ENCODE measurements at places on chromosomes 2 and 18. TPM values are rescaled to one million over a fixed set of nuclear protein-coding genes. Genes with fewer than 3 reads are reported as not detected.

The DCC gene
- not detected for total RNA-seq

The TMEM163 gene
- total RNA-seq: 6.2 TPM

The ITGA4 gene
- 169 TPM for total RNA-seq

The CMPK2 gene
- total RNA-seq: 2.9 TPM

The AQP12A gene
- not detected for total RNA-seq

- no peak for DNase-seq
These were observed 14.7 kb upstream of the CYRIA start for GRCh38 chr2:16680304-16680703.

- no peak for DNase-seq
These were observed 43.6 kb upstream of the TNP1 start for GRCh38 chr2:216903470-216903869.

GRCh38 chr2:33681364-33681757, 82.3 kb upstream of the FAM98A start:
- DNase-seq: no peak

DNA sequence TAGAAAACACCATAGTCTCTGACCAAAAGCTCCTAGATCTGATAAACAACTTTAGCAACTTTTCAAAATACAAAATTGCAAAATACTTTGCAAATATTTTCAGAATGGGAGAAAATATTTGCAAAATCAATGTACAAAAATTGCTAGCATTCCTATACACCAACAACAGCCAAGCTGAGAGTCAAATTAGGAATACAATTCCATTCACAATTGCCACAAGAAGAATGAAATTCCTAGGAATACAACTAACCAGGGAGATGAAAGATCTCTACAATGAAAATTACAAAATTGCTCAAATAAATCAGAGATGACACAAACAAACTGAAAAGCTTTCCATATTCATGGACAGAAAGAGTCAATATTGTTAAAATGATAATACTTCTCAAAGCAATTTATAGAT, 327.0 kb upstream of the ZC3H15 start:
- no peak for DNase-seq

DNA sequence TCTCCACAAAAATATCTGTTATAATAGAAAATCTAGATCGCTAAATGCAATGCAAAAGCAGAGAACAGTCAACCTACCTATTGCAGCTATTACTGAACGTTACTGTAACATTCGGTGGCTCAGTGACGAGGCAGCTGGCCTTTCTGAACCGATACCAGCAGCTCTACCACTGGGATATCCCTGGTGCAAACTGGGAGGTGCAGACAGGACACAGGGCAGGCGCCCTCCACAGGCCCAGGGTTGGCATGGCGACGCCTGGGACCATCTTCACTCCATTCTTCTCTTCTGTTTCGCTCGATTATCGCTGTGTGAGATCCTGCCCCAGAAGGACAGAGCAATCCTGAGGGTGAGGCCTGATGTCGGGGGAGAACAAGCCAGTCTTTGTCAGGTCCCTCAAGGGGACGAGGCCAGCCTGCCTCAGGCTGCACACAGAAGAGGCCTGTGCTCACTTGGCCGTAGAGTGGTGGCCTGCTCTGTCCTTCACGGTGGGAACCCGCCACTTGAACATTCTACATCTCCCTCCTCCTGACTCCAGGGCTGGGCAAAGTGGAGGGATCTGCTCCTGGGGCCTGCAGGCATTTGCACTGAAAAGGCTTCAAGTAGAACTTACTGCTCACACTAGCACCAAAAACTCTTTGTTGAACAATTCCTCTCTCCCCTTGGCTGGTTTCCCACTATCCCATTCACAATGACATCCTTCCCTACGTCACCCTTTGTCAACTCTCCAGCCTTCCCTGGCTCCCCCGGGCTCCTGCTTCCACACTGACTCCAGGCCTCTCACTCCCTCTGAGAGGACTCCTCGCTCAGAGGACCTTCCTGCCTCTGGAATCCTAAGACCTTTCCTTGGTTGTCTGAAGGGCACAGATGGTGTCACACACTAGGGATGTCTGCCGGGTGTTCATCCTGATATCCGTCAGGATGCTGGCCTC, 49.7 kb downstream of the CYRIA start:
- DNase-seq: no peak

GRCh38 chr18:31610286-31611205, 18.9 kb downstream of the TTR start:
- no peak for DNase-seq
